ENCODE measurements at places on chromosomes 5 and 9.

DNA sequence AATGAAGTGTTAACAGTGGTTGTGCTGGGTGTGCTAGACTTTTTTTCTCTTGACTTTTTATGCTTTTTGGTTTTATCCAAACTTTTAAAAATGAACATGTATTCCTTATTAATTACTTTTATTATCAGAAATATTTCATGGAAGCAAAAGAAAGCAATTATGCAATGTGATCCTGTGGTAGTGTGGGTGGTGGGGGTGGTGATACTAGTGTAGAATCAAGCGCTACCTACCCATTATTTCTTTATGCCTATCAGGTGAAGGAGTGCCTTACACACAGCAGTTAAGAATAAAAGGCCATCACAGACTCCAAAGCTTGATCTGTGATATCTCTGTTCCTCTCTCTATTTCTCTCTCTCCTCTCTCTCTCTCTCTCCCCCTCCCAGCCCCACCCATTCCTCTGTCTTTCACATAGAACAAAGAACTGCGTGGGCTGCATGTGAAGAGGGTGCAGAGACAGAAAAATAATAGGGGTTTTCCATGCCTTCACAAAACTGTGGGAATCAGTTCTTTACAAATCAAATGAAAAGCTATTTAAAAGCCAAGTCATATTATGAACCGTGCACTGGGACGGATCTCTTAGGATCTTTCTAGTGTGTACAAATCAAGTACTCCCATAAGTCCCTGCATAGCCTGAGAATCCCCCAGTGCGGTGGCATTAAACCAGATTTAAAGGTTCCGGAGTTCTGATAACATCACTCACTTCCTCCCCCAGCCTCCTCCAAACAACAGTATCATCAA, 351.2 kb downstream of the RAB3C start:
- DNase-seq: no peak

- DNase-seq: no peak
Observed at GRCh38 chr5:35443803-35444595, 173.7 kb upstream of the SPEF2 start.

- DNase-seq: peak; percentile 45
Observed at GRCh38 chr5:122093415-122094180, 15.5 kb upstream of the LOX start.

- no peak for DNase-seq
Observed at GRCh38 chr5:128965011-128965637, at the start of gene SLC27A6. TSS of gene SLC27A6 (plus strand) at chr5:128965488. CDS start at chr5:128966138, 650 bp downstream.

- no peak for DNase-seq
Observed at GRCh38 chr5:172303572-172304335, 20.2 kb upstream of the UBTD2 start.

GRCh38 chr5:149271716-149272563, at the start of gene AFAP1L1:
TSS of gene AFAP1L1 (plus strand) at chr5:149271859. CDS start at chr5:149271969, 110 bp downstream.
- no peak for DNase-seq

DNA sequence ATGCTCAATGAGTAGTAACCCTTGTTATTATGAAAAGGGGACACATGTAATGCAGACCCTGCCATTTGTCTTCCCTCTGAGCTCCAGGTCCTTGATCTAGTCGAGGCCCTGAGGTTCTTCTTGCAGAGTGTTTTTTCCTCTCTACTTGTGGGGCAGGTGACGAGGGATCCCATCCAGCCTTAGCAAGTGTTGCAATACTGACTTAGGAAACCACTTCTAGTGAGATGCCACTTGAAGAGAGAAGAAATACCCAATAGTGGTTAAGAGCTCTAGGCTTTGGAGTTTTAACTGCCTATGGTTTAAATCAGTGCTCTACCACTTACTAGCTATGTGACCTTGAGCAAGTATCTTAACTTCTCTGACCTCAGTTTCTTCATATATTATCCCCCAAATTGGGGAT, 10.2 kb downstream of the PPARGC1B start:
- DNase-seq: no peak

GRCh38 chr5:172806897-172807672, 27.0 kb upstream of the ERGIC1 start:
- peak; percentile 87 for DNase-seq

DNA sequence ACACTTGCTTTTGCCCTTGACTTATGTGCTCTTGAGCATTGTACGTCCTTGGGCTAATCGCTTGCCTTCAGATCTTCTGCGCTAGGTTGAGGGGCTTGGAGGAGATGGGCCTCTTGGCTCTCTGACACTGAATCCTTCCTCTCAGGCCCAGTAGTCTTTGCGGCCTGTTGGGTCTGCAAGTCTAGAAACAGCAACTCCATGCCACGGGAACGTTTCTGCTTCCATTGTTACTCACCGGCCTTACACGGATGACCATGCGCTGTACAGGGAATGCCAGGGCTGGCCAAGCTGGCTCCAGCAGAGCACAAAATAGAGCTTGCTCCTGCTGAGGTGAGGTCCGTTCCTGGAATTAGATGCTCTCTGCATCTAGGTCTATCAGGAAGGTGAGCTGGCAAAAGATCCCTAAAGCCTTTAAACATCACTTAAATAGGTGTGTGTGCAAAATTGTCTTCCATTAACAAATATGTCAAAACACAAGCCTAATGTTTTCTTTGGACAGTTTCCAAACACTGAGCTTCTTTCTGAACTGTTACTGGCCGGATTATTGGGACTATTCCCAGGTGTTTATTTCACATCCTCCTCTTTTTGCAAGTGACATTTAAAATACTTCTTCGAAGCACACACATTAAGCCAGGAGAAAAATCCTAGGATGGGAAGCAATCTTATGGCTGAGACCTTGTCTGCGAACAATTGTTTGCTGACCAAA, 29.7 kb downstream of the DAPK1 start:
- DNase-seq: no peak

GRCh38 chr9:126587187-126588185, 26.2 kb upstream of the LMX1B start:
- peak; percentile 16 for DNase-seq

- DNase-seq: no peak
Observed at GRCh38 chr9:134517069-134517680, 124.4 kb upstream of the COL5A1 start.

- no peak for DNase-seq
Observed at GRCh38 chr5:150103678-150104549, 17.6 kb upstream of the CSF1R start.

GRCh38 chr5:6492934-6493333, 44.3 kb downstream of the UBE2QL1 start:
- DNase-seq: no peak

DNA sequence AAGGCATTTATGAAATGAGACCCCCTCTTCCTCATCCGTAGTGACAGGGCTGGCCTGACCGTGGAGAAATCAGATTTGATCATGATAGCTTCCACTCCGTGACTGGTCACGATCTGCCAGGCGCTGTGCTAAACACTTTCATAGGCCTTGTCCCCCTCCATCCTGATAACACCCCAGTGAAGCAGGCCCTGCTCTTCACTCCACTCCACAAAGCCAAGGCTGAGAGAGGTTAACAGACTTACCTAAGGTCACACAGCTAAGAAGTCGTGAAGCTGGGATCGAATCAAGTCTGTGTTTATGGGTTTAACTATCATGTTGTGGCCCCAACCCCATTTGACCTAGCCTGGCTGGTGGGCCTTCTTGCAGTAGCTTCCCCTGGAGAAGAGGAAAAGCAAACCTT, 53.3 kb upstream of the IL17B start:
- DNase-seq: no peak

GRCh38 chr9:86700629-86701028, 246.7 kb downstream of the GAS1 start:
- DNase-seq: peak; percentile 85

DNA sequence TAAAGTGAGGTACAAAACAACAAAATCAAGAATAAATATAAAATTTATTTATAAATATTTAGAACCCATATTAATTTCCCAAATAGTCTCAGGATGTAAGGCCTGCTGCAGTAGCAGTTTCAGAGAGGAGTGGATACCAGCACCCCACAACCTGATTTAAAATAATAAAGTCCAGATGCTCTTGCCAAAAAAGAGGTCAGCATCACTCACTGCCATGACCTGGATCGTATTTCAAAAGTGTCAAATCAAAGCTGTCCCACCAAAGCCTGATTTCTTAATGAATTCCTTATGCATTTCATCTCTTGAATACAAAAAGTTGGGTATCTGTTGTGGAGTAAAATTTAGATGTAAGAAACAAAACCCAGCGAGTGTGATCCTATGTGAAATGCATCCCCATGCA, 58.0 kb upstream of the ROR2 start:
- no peak for DNase-seq
